Uterus (tissue), 4 donors: ENCODE measurements at places on chromosomes 4 and X.
A peak's percentile ranks its signal among the peaks of the same experiment; 100 is the strongest.

DNA sequence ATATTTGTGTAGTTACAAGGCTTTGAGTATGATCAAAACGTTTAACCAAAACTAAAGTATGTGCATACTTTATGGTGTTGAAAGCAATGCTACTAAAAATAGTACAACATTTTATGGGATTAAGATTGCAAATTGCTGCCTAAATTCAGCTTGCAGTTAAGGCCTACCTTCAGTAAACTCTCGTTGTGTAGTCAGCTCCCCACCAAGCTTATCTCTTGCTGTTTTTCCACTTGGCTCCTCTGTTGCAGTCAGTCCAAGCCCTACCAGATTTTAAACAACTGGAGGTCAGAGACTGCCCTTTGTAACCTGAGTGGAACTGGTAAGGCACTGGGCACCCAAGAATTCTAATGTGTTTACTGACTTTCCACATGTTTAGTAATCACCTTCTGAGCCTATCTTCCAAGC is 25.7 kb downstream of the AFF1 start:
- no peaks in the 10 kb centered on the region for H3K27me3 ChIP-seq
- no peaks in the 10 kb centered on the region for H3K36me3 ChIP-seq
- H3K4me1 ChIP-seq, result no peaks in the 10 kb centered on the region
- H3K27ac ChIP-seq, result peak overlapping the region; percentile 72

- no peak overlapping the region for H3K27ac ChIP-seq
- no peaks in the 10 kb centered on the region for H3K36me3 ChIP-seq
- H3K27me3 ChIP-seq, result no peaks in the 10 kb centered on the region
- no peak for DNase-seq
- H3K4me3 ChIP-seq, result no peak overlapping the region
- H3K4me1 ChIP-seq, result no peaks in the 10 kb centered on the region
These were observed 669 bp downstream of the OTOP1 start for GRCh38 chr4:4225915-4226605.

DNA sequence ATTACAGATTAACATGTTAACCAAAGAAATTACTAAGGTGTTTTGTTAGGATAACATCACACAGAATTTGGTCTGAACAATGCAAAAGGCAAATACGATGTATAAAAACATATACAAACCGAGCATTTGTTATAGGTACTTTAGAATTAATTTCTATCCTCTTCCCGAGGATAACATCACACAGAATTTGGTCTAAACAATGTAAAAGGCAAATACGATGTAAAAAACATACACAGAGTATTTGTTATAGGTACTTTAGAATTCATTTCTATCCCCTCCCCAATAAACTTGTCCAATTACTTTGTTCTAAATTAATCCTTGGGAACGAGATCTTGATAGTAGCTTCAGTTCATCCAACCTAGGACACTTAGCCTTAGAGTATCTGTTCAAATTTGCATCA is 7.6 kb downstream of the HNRNPDL start:
- H3K36me3 ChIP-seq, result no peaks in the 10 kb centered on the region
- no peaks in the 10 kb centered on the region for H3K4me1 ChIP-seq
- H3K27ac ChIP-seq, result no peak overlapping the region

DNA sequence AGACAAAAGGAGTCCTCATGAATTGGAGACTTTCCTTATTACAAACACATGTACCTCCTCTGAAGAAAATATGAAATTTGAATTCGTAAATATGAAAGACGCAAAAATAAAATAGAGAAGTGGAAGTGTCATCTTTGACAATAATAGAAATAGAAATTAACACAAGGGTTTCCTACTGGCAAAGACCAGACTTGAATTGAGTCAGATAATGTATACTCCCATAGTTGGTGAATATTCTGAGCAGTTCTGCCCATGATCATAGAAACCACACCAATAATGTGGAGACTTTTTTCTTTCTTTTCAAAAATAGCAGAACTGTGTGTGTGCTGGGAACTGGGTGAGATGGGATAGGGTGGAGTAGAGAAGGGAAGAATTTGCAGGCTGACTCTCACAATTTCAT is 277.7 kb upstream of the TET2 start:
- H3K27ac ChIP-seq, result no peak overlapping the region
- no peaks in the 10 kb centered on the region for H3K4me1 ChIP-seq
- H3K4me3 ChIP-seq, result no peak overlapping the region
- DNase-seq, result no peak

DNA sequence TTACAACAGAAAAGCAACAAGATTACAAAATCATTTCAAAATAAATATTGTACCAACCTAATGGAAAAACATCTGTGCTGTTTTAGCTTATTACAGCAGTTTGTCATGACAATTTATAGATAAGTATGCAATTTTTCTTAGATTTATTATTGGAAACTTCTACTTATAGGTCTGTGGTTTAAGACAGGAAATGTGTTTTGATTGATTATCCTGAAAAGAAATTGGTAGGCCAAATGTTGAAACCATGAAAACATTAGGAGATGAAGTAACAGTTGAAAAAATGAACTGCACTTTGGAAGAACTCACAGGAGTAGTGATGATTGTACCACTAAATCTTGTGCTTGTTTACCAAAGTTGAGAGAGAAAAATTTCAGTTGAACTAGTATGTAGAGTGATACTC is 162.2 kb upstream of the GIMD1 start:
- H3K27me3 ChIP-seq, result no peaks in the 10 kb centered on the region
- H3K27ac ChIP-seq, result no peak overlapping the region
- H3K4me1 ChIP-seq, result no peaks in the 10 kb centered on the region

DNA sequence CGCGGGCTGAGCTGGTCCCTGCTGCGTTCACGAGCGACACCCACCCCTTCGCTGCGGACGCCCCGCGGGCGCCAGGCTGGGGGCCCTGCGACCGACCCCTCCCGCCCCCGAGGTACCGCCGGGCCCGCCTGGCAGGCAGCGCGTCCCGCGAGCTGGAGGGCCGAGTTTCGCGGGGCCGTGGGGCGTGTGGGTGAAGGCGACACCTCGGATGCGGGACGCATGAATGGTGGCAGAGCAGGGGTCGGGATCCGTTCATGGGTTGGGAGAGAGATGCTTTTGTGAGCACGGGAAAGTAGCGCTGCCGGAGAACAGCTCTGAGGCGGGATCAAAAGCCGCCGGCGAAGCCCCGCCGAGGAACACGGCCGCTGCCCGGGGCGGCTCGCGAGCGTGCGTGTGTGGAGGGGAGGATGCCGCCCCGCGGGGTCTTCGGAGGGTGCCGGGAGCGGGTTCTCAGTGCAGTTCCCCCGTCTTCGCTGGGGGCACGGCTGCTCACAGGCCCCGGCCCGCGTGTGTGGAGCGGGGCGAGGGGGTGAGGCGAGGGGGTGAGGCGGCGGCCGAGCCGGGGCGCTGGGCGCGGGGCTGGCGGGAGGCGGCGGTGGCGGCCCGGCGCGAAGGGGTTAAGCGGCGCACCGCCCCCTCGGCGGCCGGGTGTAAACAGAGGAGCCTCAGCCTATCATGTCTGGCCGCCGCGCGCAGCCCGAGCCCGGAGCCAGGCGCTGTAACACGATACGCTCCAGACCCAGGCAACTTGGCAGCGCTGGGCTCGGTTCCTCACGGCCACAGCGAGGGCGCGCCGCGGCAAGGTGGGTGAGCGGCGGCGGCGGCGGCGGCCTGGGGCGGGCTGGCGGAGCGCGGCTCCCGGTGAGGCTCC is 205.3 kb downstream of the TENM3 start:
- H3K4me3 ChIP-seq, result peak overlapping the region; percentile 43
- H3K27me3 ChIP-seq, result no peaks in the 10 kb centered on the region
- no peaks in the 10 kb centered on the region for H3K36me3 ChIP-seq
- DNase-seq, result peak; percentile 91

DNA sequence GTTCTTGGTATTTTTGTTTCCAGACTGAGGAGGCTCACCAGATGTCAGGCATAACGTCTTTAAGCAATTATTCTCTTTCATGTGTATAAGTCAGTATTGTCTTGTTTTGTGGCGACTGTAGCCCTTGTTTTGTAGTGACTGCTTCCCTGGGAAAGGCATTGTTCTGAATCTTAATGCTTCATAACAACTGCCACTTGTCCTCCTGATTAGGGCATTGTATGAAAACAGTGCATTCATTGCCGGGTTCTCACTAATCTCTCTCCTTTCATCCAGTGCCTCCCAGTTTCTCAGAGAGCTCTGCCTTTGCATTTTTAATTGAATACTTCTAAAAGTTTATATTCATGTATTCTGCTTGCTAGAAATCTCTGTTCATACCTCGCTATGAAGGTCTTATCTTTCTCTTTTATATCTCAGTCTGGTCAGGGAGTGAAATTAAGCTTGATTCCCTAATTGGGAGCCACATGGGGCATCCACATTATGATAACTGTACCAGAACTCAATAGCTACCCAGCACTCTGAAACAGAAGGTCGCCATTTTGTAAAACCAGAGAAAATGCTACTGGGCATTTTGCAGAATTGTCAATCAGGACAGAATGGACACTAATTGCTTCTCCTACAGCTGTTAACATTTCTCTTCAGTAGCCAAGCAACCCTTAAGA is 149.8 kb downstream of the GBA3 start:
- DNase-seq, result no peak
- no peak overlapping the region for H3K27ac ChIP-seq
- no peaks in the 10 kb centered on the region for H3K4me1 ChIP-seq
- no peak overlapping the region for H3K4me3 ChIP-seq
- no peaks in the 10 kb centered on the region for H3K36me3 ChIP-seq
- H3K27me3 ChIP-seq, result no peaks in the 10 kb centered on the region

DNA sequence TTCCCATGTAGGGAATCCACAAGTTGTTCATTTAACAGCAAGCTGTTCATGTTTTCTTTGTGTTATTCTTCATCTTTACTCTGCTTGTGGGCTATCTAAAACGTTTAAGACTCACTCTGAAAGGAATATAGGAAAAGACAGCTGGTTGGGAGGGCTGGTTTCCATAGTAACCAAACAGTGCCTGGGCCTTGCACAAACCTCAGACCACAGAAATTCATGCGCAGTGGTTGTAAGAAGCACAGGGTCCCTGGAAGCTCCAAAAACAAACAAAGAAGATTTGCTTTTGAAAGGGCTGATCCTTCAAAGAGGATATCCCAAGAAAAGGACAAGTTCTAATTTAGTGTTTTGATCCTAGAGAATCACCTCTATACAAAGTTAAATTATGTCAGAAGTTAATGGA is 7.8 kb downstream of the SERTM2 start:
- H3K36me3 ChIP-seq, result no peaks in the 10 kb centered on the region
- no peak for DNase-seq
- no peak overlapping the region for H3K4me3 ChIP-seq
- H3K27ac ChIP-seq, result no peak overlapping the region
- no peaks in the 10 kb centered on the region for H3K4me1 ChIP-seq
- H3K27me3 ChIP-seq, result no peaks in the 10 kb centered on the region

- DNase-seq, result no peak
- H3K4me3 ChIP-seq, result no peak overlapping the region
- peaks cover 3% of the 10 kb centered on the region for H3K27me3 ChIP-seq
- no peaks in the 10 kb centered on the region for H3K36me3 ChIP-seq
These were observed 32.7 kb upstream of the TCEANC start for GRCh38 chrX:13620207-13620606.

DNA sequence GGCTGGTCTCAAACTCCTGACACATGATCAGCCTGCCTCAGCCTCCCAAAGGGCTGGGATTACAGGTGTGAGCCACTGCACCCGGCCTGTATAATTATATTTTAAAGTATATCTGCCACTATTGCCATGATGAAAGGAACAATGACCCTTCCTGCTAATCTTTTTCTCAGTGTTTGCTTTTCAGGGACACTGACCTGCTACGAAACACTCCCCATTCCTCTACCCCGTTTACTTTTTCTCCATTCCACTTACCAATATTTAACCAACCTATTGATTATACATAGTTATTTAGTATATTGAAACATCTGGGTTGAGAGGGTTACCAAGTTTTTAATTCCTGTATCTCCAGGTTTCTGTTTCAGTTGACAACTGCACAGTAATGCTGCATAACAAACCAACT is 331.9 kb upstream of the NDST3 start:
- H3K4me3 ChIP-seq, result no peak overlapping the region
- no peaks in the 10 kb centered on the region for H3K36me3 ChIP-seq
- DNase-seq, result no peak

DNA sequence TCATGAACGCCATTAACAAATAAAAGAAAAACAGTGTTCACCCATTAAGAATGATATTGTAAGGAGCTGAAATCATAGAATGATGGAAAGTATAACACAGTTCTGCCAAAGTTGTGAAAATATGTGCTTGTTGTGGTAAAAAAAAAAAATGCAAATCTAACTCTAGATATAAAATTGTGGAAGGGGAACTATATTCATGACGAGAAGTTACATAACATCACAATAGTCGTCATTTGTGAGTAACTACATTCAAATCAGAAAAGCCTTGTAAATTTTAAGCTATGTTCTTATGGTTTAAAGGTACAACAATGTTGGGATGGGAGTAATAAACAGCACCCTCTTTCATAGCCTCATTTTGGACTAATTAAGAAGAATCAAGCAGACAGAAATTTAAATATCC is 57.6 kb upstream of the PRDM8 start:
- H3K4me1 ChIP-seq, result no peaks in the 10 kb centered on the region
- no peak overlapping the region for H3K27ac ChIP-seq
- DNase-seq, result no peak
- no peak overlapping the region for H3K4me3 ChIP-seq
- H3K27me3 ChIP-seq, result no peaks in the 10 kb centered on the region

GRCh38 chrX:45077748-45078424 is 122.8 kb downstream of the DIPK2B start:
- no peaks in the 10 kb centered on the region for H3K27me3 ChIP-seq
- no peak for DNase-seq
- no peaks in the 10 kb centered on the region for H3K36me3 ChIP-seq

- no peaks in the 10 kb centered on the region for H3K27me3 ChIP-seq
- H3K4me3 ChIP-seq, result no peak overlapping the region
- no peak overlapping the region for H3K27ac ChIP-seq
These were observed 161.1 kb upstream of the TLL1 start for GRCh38 chr4:165711912-165712311.

DNA sequence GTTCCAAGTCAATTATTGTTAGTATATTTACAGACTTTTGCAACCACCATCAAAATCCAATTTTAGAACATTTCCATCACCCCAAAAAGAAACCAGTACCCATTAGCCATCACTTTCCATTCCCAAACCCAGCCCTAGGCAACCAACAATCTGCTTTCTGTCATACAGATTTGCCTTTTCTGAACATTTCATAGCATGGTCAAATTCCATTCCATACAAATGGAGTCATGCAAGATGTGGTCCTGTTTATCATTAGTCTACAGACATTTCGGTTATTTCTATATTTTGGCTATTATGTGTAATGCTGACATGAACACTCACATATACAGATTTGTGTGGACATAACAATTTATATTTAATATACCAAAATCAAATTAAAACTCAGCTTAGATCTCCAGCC is 508.7 kb downstream of the ZNF674 start:
- H3K4me1 ChIP-seq, result no peaks in the 10 kb centered on the region
- no peak for DNase-seq
- H3K4me3 ChIP-seq, result no peak overlapping the region
- no peaks in the 10 kb centered on the region for H3K36me3 ChIP-seq
- no peaks in the 10 kb centered on the region for H3K27me3 ChIP-seq

DNA sequence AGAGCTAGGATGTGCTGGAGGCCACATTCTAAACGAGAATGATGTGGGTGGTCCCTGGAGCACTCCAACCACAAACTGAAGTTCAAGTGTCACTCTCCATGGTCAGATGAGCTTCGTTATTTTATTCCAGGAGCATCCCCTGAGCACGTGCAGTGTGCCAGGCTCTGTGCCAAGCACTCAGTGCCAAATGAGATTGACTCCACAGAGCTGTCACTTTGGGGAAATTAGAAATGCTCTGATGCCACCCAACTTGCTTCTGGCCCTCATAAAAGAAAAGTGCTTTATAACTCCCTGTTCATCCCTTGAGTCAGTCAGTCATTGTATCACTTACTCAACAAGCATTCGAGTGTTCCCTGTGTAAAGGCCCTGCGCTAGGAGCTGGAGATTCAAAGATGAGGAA is 91.2 kb downstream of the RTL5 start:
- DNase-seq, result no peak
- no peak overlapping the region for H3K4me3 ChIP-seq
- H3K27me3 ChIP-seq, result no peaks in the 10 kb centered on the region
- no peaks in the 10 kb centered on the region for H3K36me3 ChIP-seq
